ENCODE measurements at places on chromosomes 16 and 17.

GRCh38 chr16:16863672-16864071, 484.7 kb downstream of the NPIPA7 start:
- no peak for DNase-seq

DNA sequence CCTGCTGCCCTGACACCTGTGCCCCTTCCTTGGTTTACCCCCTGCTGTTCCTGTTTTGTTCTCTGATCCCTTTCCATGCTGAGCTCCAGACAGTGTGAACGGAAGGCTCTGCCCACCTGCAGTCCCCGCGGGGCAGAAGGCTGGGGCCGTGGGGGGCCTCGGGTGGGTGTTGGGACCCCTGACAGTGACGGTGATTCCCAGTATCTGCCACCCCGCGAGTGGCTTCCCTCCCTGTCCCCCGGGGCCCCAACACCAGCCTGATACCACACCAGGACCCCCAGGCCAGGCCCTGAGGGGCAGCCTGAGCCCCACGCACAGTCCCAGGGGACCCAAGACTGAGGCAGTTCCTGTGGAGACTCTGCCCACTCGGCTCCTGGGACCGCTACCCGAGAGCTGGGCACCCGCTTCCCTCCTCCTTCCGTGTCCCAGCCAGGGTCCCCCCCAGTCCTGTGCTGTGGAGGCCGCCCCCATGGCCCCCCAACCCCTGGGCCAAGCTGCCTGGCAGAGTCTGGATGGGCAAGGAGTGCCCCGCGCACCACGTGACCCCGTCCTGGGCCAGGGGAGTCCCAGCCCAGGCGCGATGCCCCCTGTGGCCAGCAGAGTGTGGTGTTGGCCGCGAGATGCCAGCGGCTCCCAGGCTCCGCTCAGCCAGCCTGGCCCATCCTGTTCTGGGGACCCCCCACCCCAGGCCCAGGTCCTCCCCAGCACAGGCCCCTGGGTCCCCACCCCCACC, 10.0 kb upstream of the C1QTNF8 start:
- no peak for DNase-seq

GRCh38 chr16:30380803-30381208, 1.6 kb downstream of the SEPTIN1 start:
- no peak for DNase-seq

- DNase-seq: no peak
Observed at GRCh38 chr17:42720996-42721583, 23.8 kb downstream of the EZH1 start.

- DNase-seq: no peak
Observed at GRCh38 chr16:70301121-70301520, 2.1 kb downstream of the DDX19B start.

GRCh38 chr17:29012535-29012934, 6.7 kb upstream of the SEZ6 start:
- no peak for DNase-seq

- no peak for DNase-seq
Observed at GRCh38 chr17:54992797-54993639, 24.5 kb downstream of the STXBP4 start.

- DNase-seq: no peak
Observed at GRCh38 chr17:73705594-73705993, 61.3 kb upstream of the SDK2 start.

DNA sequence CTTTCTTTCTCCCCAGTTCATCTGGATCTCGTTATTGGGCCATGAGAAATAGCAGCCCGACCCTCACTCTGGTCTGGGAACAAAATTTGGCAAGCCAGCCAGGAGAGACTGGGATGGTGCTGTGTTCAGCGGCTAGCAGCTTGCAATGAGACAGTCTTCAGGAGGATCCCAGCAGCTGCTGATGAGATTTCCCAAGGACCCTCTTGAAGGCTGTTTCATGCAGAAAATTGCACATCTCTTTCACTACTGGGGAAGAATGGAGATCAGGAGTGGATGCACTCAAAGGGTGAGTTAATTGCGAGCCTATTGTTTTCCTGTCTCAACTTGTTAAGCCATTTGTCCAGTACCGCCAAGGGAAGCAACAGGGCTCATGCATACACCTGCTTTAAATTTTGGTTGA, 5.5 kb upstream of the COIL start:
- no peak for DNase-seq

GRCh38 chr16:13307255-13307654, 405.9 kb downstream of the SHISA9 start:
- DNase-seq: no peak

DNA sequence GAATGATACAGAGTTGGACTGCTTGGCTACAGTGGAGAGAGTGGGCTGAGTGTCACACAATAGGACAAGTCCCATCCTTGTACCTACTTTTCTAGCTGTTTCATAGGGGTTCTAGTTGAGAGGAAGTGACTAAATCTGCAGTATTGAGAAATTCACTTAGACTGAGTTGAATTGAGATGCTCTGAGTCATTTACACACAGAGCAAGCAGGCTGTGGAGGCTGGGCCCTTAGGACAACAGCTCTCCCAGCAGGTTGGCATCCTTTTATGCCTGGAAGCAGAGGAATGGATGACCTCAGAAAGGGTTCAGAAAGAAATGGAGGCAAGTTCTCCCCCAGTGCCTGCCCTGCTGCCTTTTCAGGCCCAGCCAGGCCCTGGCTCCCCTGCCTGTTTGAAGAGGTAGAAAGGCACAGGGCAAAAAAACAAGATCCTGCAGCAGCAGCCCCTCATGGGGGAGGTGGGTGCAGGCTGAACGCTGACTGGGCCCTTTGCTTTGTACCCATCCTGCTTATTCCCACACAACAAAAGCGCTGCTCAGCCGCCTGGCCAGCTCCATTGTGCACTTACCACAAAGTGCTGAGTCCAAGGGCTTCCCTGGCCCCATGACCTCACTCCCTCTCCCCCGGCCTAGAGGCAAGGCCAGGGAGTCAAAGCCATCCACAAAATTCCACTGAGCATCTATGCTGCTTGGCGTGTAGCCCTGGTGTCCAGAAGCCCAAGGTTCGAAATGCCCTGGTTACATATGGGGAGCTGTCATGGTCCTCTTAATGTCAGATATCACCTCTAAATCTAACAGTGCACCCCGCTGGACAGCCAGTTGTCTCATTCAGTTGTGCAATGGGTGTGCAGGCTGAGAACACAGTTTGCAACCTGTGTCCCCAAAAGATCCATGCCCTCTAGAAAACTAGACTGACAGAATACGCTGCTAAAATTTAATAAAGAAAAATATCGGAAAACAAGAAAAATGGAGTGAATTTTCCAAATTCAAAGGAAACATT, 5.4 kb upstream of the CRYBA1 start:
- no peak for DNase-seq

GRCh38 chr17:18319604-18320256, 4.6 kb downstream of the SMCR8 start:
- no peak for DNase-seq

DNA sequence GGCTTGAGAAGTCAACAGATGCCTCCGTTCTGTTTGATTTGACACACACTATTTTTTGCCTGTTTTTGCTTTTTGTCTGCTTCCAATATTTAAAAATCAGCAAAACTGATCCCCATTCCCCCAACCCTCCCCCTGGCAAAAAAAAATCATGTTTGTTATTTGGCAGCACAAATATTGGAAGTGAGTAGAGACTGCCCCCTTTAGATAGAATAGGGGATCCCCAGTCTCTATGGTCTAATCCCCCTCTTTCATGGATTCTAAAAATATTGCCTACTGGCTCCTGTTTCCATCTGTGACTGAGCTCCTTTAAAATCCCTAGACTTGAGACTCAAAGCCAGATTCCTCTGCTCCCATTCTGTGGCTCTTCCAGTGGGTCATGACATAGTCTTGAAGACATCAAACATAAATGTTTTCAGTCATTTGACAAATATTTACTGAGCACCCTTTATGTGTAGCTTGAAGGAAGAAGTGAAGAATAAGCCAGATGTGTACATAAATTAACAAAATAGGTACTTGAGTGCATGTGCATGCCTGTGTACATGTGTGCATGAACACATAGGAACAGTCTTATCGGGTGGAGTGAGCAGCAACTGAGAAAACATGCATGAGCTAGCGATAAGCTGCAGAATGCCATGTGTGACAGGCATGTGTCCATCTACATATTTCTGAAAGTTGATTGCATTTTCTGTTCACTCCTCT, 101.2 kb downstream of the SALL1 start:
- no peak for DNase-seq

GRCh38 chr17:61786088-61786487, 77.2 kb downstream of the BRIP1 start:
- no peak for DNase-seq

- DNase-seq: no peak
Observed at GRCh38 chr16:57615813-57616212, 12.6 kb upstream of the ADGRG1 start.

- DNase-seq: no peak
Observed at GRCh38 chr16:25707982-25708583, 16.3 kb downstream of the HS3ST4 start.

- DNase-seq: no peak
Observed at GRCh38 chr16:30491229-30491628, 18.7 kb downstream of the ITGAL start.

- DNase-seq: no peak
Observed at GRCh38 chr17:46944931-46945330, 22.0 kb downstream of the GOSR2 start.

DNA sequence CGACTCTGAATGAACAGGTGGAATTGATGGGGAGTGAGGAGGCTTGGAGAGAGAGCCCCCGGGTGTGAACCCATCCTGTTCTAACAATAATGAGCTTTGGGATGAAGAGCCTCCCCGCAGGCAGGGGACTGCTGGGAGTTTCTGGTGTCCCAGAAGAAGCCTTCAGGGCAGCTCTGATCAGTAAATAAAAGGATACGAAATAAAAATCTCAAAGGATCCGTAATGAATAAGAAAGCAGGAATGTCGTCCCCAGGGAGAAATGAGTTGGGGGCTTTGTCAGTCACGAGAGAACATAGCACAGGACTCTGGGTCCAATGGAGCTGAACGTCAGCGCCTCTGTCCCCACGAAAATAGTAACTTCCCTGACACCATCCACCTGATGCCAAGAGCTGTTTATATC, 113.4 kb downstream of the PITPNC1 start:
- DNase-seq: no peak

GRCh38 chr17:49755663-49756283, 8.2 kb downstream of the FAM117A start:
- DNase-seq: no peak

DNA sequence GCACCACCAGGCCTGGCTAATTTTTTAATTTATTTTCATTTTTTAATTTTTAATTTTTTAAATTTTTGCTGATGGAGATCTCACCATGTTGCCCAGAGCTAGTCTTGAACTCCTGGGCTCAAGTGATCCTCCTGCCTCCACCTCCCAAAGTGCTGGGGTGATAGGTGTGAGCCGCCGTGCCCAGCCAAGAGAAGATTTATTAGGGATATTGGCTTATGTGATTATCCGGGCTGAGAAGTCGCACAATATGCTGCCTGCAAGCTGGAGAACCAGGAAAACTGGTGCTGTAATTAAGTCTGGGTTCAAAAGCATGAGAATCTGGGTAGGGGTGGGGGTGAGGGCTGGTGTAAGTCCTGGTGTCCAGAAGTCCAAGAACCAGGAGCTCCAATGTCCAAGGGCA, 2.5 kb upstream of the C16orf90 start:
- no peak for DNase-seq

DNA sequence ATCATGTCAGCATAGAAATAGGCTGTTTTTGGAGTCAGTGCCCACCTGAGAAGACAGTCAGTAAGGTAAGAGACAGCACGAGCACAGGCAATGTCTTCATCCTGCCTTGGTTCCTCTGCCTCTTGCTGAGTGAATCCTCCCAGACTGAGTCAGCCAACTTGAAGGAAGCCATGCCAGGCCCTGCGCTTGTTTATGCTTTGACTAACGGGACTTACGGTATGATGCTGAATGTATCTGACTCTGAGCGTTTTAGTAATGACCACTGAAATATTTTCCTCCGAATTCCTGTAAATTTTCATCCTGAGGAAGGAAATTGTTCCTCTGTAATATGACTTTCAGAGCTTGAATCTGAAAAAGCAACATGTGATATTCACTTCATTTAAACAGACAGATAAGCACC, 18.0 kb downstream of the C17orf67 start:
- DNase-seq: no peak
